ENCODE measurements at places on chromosomes 5 and 9. TPM values are rescaled to one million over a fixed set of nuclear protein-coding genes. Genes with fewer than 3 reads are reported as not detected.

DOLK gene
- 18.6 TPM for total RNA-seq

TDRD7 gene
- 7.7 TPM for total RNA-seq

C5orf52 gene
- total RNA-seq: not detected

PDZD2 gene
- total RNA-seq: 3.6 TPM

TMEM215 gene
- total RNA-seq: 0.10 TPM

SPINK7 gene
- not detected for total RNA-seq

TUSC1 gene
- total RNA-seq: not detected

OR13C4 gene
- not detected for total RNA-seq

KIF20A gene
- total RNA-seq: 138 TPM

NTMT1 gene
- total RNA-seq: 80.5 TPM

Data from H7 (cell line).